ENCODE measurements at places on chromosomes 4 and X. TPM values are rescaled to one million over a fixed set of nuclear protein-coding genes. Genes with fewer than 3 reads are reported as not detected.

The NDUFA1 gene
- total RNA-seq, result 73.1 TPM

The SPANXN2 gene
- not detected for total RNA-seq

The PGAM4 gene
- 0.28 TPM for total RNA-seq

The PSAPL1 gene
- total RNA-seq, result 0.22 TPM

The USP17L26 gene
- not detected for total RNA-seq

DNA sequence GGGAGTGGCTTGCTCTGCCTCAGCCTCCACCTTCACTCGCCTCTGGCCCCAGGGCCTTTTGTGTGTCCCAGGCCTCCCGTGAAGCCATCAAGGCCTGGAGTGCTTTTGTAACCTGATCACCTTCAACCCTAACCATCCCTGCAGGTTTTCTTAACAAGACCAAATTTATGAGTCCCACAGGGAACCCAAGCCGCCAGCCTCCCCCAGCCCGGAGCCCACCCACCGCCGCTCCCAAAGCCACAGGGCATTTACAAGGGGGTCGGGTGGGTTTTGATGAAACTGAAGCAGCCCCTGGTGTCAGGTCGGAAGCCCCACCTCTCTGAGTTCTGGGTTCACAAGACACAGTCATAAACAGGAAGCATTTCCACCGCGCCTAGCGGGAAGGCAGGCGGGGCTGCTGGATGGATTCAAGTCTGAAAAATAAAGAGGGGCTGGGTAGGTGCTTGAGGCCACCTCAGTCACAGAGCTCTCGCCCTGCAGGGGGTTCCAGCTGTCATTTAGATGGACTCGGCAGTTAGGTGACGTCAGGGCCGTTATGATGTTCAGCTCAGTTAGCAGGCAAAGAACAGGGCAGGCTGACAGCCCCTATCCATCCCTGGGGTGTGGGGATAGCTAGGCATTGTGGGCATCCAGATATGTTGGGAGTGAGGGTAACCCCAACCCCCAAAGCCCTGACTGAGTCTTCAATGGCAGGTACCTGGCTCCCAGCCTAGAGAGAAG lies 128.5 kb downstream of the BCOR start:
- peak; percentile 89 for DNase-seq

DNA sequence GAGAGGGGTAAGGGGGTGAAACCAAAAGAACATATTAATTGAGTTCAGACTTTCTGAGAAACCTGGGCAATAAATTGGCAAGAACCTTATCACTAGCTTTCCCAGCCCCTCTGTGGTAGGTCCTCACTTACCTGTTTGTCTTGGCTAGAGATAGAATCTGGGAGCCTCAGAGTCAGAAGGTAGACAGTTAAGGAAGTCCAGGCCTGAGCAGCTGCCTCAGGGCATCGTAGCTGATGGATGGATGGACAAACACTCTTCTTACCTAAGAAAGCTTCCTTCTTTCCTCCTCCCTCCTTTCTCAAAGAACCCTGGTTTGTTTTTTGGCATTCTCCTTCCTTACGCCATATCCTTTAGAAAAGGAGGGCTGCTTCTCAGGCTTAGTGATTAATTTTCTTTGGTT lies 24.4 kb downstream of the FRAS1 start:
- no peak for DNase-seq

DNA sequence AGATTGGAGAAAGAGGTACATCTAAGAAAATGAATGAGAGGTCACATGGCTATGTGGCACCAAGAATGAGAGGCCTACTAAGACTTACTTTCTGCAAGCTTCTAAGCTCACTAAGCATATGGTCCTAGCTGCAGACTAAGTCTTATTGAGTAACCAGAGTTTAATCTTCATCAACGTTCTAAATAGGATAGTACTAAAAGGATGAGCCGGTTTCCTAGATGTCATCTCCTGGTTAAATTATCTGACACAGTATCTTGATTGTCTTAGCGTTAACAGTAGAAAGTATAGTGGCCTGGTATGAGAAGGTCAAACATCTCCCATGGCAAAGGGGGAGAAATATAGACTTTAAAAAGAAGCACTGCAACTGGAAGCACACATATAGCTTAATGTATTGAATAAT lies 448.1 kb downstream of the PDGFC start:
- no peak for DNase-seq

GRCh38 chr4:10877076-10877475 lies 192.5 kb upstream of the CLNK start:
- DNase-seq, result no peak

GRCh38 chr4:109278594-109279031 lies 23.8 kb downstream of the COL25A1 start:
- DNase-seq, result no peak

- peak; percentile 59 for DNase-seq
These were observed 304 bp upstream of the SPIN2A start for GRCh38 chrX:57137501-57137900.

GRCh38 chrX:13078739-13079444 lies 34.5 kb upstream of the FAM9C start:
- peak; percentile 11 for DNase-seq

DNA sequence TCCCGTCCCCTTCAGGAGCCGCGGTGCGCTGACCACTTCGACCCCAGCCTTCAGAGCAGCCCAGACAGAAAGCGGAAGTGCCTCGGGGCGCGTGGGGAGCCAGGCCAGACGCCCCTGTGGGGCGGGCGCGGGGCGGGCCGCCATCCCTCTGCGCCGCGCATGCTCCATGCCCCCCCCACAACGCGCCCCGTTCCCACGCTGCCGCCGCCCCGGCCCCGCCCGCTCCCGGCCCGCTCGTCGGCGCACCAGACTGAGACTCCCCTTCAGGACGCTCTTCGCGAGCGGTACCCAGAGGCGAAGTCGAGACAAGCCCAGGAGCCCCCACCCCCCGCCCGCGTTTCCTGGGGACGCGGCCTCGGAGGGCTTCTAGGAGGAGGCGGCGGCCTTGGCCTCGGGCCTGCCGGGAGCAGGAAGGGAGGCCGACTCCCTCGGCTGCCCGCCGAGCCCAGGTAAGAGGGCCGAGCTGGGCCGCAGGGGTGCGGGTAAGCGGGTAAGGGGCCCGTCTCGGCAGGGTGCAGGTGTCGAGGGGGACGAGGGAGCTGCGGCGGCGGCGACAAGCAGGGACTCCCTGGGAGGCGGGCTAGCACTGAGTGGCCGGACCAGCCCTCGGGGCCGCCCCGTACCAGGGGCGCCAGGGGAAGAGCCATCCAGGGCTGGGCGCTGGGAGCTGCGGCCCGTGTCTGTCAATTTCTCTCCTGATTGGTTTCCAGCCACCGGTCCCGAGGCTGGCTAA lies at the start of gene ZFP92:
ZFP92 (plus strand) TSS at position 218 of the 733 bp plus-strand sequence. CDS start 6,851 bp downstream, outside the sequence.
- DNase-seq, result peak; percentile 76

- no peak for DNase-seq
These were observed 46.4 kb downstream of the FHL1 start for GRCh38 chrX:136193771-136194170.

DNA sequence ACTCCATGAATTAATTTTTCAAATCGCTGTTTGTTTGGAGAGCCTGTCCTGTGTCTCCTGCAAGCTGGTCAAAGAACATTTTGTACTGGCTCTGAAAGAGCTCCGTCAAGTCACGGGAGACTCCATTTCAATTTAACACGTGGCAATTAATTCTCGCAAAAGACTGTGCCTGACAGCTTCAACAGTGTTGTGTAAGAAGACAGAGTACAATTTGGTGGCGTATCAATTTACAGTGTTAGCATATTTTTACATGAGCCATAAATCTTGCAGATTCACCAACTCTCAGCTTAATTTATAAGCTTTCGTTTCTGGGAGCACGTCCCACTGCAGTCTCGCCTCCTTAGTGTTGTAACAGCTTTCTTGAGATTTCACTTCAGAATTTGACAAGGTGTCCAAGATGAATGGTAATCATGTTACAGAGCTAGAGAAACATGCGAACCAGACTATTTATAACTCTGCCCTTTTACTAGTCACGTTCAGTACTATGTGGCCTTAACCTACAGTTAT lies 70.8 kb downstream of the RWDD4 start:
- no peak for DNase-seq

DNA sequence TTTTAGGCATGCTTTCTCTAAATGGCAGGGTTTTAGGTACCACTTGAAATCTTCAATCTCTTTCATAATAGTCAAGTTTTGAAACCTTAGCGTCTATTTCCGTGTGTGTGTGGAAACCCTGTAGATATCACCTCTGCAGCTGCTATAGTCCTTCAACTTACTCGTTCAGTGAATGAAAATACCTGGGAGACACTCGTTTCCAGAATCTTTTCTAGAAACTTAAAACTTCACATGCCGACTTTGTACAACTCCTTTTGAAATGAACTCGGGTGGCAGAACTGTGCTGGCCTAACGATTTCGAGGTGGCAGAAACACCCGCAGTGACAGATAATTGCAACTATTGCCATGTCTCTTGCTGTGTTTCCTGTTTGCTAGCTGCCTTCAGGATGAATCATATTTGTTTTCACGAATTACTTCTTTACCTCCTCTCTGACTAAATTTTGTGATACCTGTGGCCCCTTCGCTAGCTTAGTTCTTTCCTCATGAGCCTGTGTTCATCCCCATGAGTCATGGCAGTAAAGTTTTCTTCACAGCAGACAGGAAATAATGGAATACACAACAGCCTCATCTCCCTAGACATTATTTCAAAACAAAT lies 104.7 kb upstream of the SMIM10 start:
- no peak for DNase-seq

- DNase-seq, result no peak
These were observed 12.4 kb upstream of the ELF2 start for GRCh38 chr4:139189417-139189749.

GRCh38 chr4:78222575-78223186 lies 165.6 kb downstream of the FRAS1 start:
- DNase-seq, result no peak

- no peak for DNase-seq
These were observed 52.2 kb downstream of the STIM2 start for GRCh38 chr4:26912810-26913209.
